AML-193 (cell line): ENCODE measurements at places on chromosomes 5 and 9.

DNA sequence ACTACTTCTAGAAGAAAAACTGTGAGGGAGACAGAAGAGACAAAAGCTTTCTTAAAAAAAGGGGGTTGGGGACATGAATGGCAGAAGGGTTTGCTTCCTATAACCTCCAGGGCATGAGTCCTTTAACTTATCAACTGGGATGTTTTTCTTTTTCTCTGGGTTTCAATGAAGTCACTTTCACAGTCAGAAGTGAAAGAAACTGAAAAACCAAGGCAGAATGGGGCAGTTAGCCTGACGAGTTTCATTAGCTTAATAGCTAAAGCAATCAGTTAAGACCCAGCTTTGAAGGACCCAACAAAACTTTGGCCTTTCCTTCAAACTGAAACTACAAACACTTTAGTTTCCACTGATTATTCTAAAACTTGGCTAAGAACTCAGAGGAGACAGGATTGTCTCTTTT is 4.6 kb upstream of the OR13C8 start:
- DNase-seq: no peak

- DNase-seq: no peak
Measured at GRCh38 chr5:69090158-69090557, 3.7 kb upstream of the SLC30A5 start.

- DNase-seq: no peak
Measured at GRCh38 chr5:176616511-176616910, 6.6 kb upstream of the GPRIN1 start.

- DNase-seq: no peak
Measured at GRCh38 chr9:137611623-137612609, 6.4 kb downstream of the ARRDC1 start.

DNA sequence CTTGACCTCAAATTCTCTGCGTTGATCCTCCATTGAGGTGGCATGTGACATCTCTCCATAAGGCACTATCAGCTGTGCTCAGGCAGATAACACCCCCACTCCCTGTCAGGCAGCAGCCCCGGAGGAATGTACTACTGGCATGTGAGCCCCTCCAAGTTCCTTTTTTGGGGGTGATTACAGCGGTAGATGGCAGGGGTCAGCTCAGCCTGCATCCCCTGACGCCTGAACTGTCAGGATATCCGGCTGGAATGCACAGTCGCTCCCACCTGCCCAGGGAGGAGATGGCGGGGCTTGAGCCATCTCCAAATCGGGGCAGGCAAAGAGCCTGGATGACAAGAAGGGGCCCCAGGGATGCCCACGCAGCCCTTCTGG is 40.8 kb downstream of the FAM78A start:
- no peak for DNase-seq

GRCh38 chr5:141779503-141779973 is 97.5 kb upstream of the ARAP3 start:
- no peak for DNase-seq

GRCh38 chr5:126166368-126166767 is 256.8 kb upstream of the GRAMD2B start:
- no peak for DNase-seq
